Activated naive CD4-positive, alpha-beta T cell treated with anti-CD3 and anti-CD28 coated beads, Interleukin-2, amount 10 ng/mL, durations not matched to agents 7 days and 5 days (primary cell): ENCODE measurements at places on chromosomes 16 and 17.
A peak's percentile ranks its signal among the peaks of the same experiment; 100 is the strongest.

DNA sequence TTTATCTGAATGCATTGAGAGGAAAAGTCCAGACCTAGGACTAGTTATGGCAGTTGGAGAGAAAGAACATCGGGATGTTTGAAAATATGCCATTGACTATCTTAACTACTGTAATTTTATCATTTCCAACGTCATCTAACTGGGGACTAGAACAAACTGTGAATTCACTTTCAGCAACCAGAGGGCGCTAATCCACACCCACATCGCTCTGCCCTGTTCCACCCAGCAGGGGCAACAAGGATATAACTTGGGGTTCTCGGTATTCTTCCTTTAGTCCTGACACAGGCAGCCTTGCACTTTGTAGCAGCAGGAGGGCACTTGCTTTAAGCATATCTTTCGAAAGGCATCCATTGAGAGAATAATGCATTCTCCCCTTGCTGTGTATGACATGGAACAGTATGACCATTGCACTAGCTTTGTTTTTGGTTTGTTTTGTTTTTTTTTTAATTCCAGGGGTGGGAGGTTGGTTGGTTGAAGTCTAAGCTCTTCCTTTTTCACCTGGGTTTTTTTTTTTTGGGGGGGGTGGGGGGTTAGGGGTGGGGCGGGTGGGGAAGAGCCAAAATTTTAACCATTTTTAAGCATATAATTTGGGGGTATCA is 31.5 kb downstream of the SIAH1 start:
- peak; percentile 78 for DNase-seq

GRCh38 chr16:76816475-76816874 is 374.5 kb upstream of the MON1B start:
- no peak for DNase-seq

DNA sequence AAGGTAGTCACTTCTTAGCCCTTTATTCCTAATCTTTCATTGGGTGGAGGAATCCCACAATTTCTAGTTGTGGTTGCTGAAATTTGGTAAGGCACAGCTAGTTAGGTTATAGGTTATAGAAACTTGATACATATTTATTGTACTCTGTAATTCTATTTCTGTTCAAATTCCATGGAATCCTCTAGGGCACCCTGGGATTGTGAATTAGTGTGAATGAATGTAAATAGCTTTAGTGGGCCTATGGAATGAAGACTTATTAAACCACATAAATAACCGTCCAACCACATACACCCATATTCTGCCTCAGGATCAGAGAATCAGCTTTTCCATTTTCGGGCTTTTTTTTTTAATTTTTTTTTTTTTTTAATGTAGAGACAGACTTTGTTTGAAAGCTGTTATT is 9.2 kb downstream of the TANC2 start:
- no peak for DNase-seq

DNA sequence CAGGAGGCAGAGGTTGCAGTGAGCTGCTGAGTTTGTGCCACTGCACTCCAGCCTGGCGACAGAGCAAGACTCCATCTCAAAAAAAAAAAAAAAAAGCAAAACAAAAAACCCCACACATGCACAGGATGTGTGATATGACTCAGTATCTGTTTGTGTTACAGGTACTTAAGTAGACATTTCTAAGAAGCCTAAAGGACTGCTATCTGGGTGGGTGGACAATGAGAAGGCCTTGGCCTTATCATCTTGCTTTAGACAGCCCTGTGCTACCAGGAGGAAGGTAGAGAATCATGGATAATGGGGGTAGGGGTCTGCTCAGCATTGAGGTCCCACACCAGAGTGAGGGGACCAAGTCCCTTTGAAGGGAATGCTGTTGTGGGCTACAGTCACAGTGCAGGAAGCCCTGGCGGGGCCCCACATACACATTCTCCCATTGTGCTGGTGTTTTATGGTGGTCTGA is 26.7 kb downstream of the PLD6 start:
- DNase-seq, result peak; percentile 50

DNA sequence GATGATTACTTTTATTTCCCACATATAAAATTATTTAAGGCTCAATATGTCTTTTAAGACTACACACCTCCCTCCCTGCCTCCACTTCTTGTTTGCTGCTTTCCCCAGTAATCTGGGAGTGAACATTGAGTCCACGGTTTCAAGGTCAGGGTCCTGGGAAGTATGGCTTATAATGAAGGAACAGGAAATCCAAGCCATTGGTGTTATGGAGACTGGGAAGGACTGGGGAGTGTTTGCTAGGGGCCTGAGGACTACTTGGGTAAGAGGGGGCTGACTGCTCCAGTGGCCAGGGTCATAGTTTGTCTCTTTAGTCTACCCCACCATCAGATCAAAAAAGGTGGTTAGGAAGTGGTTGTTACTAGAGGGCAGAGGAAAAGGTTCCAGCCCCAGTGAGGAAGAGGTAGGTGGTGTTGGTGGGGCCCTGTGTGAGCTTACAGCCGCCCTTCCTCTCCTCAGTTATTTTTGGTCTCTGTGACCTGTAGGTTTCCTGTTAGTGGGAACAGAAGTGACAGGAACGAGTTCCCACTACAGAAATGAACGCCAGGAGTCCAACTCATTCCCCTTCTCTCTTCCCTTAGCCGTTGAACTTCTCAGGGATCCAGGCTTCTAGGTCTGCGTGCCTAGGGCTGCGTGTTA is 742 bp upstream of the SLC16A13 start:
- DNase-seq, result peak; percentile 59

DNA sequence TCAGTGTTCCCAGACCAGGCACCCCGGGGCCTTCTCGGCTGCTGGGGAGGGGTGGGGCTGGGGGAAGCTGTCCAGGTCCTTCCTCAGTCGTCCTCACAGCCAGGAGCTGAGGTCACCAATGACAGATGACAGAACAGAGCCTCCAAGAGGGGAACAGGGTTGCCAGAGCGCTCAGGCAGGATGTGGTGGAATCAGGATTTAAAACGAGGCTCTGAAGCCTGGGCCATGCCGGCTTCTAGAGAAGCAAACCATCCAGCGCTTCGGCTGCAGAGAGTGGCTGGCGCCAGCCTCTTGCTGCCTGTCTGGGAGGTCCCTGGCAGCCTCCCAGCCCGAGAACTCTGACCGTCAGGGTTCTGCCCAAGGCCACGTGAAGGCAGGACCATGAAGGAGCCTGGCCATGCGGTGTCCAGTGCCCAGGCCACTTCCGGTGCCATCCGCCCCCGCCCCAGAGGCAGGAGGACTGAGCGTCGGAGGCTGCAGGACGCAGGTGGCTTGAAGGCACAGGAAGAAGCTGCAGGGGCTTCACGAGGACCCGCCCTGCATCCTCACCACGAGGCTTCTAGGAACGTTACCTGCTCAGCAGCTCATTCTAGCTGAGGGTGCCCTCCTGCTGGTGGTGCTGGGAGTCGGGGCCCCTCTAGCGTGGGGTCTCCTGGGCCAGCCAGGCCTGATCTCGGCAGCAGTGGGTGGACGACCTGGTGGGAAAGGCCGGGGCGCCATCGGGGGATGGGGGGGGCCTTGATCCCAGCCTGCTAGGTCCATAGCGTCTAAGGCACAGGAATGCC is 78.5 kb downstream of the KLHDC4 start:
- DNase-seq, result no peak

- peak; percentile 61 for DNase-seq
These were observed 7.1 kb upstream of the AKTIP start for GRCh38 chr16:53509906-53510703.

DNA sequence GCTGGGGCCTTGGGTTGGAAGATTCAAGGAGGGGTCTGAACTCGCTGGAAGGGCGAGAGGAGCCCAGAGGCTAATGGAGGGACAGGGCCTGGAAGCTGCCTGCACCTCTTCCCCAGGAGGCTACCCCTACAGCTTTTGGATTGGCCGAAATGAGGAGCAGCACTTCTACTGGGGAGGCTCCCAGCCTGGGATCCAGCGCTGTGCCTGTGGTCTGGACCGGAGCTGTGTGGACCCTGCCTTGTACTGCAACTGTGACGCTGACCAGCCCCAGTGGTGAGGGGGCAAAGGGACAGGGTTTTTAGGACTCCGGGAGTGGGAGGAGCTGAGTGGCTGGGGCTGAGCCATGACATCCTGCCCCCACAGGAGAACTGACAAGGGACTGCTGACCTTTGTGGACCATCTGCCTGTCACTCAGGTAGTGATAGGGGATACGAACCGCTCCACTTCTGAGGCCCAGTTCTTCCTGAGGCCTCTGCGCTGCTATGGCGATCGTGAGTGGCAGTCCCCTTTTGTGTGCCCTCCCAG is 8.8 kb downstream of the CNTNAP1 start:
- no peak for DNase-seq

DNA sequence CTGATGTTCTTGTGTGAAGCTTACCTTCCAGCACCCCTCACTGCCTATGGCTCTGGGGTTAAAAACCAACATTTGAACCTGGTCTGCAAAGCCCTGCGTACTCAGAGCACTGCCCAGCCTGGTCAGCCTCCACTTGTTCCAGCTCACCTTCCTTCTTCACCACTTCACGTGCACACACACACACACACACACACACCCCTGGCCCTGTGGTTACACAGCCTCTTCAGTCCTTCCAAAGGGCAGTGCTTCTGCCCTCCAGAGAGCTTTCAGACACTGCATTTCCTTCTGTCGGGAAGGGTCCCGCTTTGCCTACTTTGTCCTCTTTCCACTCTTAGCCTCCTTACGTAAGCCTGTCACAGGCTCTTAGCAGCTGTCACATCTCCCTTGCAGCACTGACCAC is 9.6 kb upstream of the TMEM220 start:
- no peak for DNase-seq

- no peak for DNase-seq
These were observed 26.6 kb downstream of the IQCK start for GRCh38 chr16:19744670-19745069.

- DNase-seq, result no peak
These were observed at the start of gene SOST for GRCh38 chr17:43758497-43759174. Gene SOST (minus strand): TSS chr17:43758791. CDS start chr17:43758741, 50 bp downstream.

DNA sequence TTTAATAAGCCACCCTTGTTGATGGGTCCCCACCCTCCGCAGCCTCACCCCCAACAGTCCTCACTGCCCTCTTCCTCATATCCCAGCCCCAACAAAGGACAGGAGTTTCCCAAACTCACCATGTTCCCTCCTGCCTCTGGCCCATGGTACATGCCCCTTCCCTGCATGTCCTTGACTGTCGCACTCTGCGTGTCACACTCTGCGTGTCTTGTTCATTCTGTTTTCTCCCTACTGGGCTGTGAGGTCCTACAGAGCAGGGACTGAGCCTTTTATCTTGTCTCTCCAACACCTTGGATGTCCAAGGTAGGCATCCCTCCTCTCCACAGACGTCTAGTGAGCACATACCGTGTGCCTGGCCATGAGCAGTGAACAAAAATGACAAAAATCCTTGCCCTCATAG is 154.7 kb downstream of the SOCS1 start:
- DNase-seq, result no peak

DNA sequence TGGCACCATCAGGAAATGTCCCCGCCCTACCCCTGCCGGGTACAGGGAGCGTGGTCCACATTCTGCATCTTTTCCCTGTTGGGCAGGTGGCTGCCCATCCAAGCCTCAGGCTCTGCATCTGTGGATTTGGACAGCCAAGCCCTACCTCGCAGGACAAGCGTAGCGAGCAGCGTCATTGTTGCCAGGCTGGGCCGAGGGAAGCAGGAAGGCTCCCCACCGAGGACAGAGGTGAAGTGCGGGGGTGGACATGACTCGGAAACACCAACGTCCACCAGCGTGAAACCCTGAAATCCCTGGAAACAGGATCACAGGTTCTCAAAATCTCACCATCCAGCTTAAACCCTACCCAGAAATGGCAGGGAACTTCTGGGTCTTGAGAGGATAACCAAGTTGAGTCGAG is 73.6 kb downstream of the SOCS1 start:
- no peak for DNase-seq

DNA sequence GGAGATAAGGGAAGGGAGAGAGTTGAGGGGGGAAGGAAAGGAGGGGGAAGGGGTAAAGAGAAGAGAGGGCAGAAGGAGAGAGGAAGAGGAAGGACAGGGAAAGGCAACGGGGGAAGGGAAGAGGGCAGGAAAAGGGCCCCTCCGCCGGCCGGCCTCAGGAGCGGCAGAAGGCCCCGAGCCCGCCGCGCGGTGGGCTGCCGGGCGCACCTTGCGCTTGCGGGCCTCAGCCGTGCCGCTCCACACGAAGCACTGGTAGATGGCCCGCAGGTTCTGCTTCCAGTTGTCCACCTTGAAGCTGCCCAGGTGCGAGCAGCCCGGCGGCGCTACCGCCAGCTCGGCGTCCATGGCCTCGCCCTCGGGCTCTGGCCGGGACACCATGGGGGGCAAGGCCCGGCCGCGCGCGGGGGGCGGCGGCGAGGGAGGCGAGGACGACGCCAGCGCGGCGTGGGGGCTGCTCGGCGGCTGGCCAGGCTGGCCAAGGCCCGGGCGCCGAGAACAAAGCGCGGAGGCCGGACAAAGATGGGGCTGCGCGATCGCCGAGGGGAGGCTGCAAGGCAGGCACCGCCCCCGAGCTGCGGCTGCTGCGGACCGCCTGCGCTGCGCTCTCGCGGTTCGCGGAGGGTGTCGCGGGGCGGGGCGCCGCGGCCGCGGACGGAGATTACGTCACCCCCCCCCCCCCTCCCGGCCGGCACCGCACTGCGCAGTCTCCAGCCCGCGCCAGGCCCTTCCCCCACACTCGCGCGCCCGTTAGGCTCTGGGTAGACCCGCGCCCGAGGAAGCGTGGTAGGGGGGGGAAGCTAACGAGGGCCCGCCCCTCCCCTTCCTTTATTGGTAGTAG is at the start of gene USP22:
USP22 (minus strand) TSS at position 554 of the 838 bp plus-strand sequence; CDS start at position 378, 176 bp downstream.
- DNase-seq, result peak; percentile 58

DNA sequence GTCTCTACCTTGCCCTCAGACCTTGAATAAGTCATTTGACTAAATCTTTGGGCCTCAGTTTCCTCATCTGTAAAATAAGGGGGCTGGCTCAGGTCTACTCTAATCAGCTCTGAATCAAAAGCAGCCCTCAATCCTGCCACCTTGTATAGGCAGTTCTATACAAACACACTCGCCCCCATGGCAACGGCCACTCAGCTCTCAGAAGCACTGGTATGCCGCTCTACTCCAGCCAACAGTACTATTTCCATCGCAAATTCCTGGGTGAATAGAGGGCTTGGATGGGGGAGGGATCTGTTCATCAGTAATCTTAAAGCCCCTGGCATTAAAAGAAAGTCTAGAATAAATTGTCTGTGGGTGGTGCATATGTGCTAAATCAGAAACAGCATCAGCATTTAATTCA is 21.2 kb upstream of the TAOK1 start:
- DNase-seq, result no peak

DNA sequence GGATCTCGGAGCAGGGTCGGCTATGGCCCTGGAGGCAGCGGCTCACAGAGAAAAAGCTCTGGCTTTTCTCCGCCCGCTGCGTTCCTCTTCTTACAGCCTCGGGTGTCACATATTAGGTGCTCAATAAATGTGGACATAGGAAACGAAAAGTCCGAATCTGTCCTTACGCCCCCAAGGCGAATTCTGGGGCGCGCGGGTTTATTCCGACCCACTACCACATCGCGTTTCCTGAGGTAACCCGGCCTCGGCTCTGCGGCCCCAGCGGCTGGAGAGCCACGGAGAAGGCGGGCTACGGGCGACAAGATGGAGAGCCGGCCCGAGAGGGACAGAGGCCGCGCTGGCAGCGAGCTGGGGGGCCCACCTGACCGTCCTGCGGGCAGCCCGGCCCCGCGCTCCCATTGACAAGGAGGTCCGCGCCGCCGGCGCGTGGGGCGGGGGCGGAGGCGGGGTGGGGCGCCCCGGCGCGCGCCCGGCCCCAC is 573 bp upstream of the GNAO1 start:
- DNase-seq, result no peak

- peak; percentile 82 for DNase-seq
These were observed 10.6 kb downstream of the MYH3 start for GRCh38 chr17:10646392-10646990.
